Testis (tissue), 5 donors: ENCODE measurements at places on chromosomes 4 and X. TPM values are rescaled to one million over a fixed set of nuclear protein-coding genes. Genes with fewer than 3 reads are reported as not detected.

- no peaks in the 10 kb centered on the region for H3K36me3 ChIP-seq
- no peaks in the 10 kb centered on the region for H3K4me1 ChIP-seq
- H3K27me3 ChIP-seq: no peaks in the 10 kb centered on the region
Measured at GRCh38 chrX:10931976-10932375, 179.2 kb upstream of the HCCS start.

DNA sequence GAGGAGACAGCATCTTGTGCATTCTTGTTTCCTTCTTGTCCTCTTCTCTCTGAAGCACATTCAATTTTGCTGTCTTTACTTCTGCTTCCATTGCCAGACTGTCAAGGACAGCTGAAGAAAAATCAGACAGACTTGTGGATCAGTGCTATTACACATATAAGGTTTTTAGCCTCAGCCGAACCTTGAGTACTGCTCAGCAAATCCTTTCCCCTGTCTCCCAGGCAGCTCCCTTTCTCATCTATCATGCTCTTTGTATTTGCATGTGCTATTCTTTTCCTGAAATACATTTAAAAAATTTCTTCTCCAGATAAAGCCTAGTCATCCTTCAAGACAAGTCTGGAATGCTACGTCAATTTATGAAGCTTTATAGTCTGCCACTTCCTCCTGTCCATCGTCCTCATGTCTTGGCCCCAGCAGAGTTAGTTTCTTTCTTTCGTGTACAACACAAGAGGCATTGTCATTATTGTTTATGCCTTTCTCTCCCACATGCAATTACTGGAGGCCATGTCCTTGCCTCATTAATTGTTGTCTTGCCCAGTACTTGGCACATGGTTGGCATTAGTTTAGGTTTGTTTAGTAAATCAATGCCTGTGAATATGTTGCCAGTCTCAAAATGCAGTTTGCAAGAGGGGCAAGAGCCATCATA, 45.1 kb downstream of the ADGRL3 start:
- no peaks in the 10 kb centered on the region for H3K36me3 ChIP-seq
- no peak overlapping the region for H3K4me3 ChIP-seq
- no peak for DNase-seq
- H3K4me1 ChIP-seq: no peaks in the 10 kb centered on the region
- no peaks in the 10 kb centered on the region for H3K27me3 ChIP-seq

DNA sequence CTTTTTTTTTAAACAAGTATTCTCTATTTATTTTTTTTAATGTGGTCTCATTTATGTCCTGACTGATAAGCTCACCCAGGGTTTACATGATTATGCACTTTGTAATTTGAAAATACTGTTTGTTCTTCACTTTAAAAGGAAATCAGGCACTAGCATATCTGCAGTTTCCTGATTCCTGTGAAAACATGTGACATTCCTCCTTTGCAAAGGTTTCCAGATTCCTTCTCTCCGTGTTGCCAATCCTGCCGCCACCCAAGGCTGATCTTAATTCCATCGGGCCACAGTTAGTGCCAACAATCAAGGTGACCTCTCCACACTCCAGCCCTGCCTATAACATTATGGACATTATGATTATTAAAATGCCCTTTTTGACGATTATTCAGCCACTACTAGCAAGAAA, 225.4 kb downstream of the PCDH7 start:
- H3K4me1 ChIP-seq: no peaks in the 10 kb centered on the region
- no peak for DNase-seq
- H3K36me3 ChIP-seq: no peaks in the 10 kb centered on the region
- no peak overlapping the region for H3K27ac ChIP-seq
- H3K4me3 ChIP-seq: no peak overlapping the region
- no peaks in the 10 kb centered on the region for H3K27me3 ChIP-seq

DNA sequence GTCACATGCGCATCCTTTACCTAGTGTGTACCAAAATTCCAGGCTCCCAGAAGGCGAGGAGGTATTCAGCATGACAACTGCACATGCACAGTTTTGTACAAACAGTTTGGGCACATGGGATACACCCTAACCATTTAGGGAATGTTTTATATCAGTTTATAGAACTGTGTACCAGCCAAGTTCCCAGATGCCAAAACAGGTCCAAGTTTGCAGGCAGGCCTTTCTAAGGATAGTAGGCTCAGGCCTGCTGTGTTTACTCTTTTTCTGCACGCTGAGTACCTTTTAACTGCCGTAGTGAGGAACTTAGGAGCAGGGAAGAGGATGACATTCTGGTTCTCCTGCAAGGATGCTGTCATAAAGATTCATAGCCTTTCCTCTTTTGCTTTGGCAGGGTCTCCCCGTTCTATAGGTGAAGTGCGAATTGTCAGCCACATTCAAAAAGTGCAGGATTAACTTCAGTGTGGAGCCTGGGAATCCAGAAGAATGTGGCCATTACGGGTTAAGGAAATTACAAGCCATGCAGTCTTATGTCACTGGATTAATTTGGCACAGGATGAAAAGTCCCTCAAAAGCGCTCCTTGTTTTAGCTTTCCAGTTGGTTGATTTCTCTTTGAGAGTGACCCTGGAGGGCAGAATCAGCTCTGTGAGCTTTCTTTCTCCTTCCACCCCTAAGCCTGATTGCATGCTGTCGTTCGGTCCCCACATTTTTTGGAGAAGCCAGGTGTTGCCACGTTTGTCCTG, 259.8 kb downstream of the ARHGAP10 start:
- H3K36me3 ChIP-seq: no peaks in the 10 kb centered on the region
- DNase-seq: no peak
- no peak overlapping the region for H3K27ac ChIP-seq
- H3K4me3 ChIP-seq: no peak overlapping the region

GRCh38 chr4:168854350-168854921, 155.6 kb downstream of the CBR4 start:
- H3K27me3 ChIP-seq: no peaks in the 10 kb centered on the region
- H3K4me1 ChIP-seq: peaks cover 73% of the 10 kb centered on the region
- no peak overlapping the region for H3K4me3 ChIP-seq
- H3K36me3 ChIP-seq: no peaks in the 10 kb centered on the region

The CXCL3 gene
- 0.68 TPM for total RNA-seq

GRCh38 chr4:119244832-119245231, 32.3 kb downstream of the USP53 start:
- no peak for DNase-seq
- H3K36me3 ChIP-seq: no peaks in the 10 kb centered on the region
- H3K27ac ChIP-seq: no peak overlapping the region
- no peaks in the 10 kb centered on the region for H3K27me3 ChIP-seq
